ENCODE measurements at places on chromosomes 2 and 18.

DNA sequence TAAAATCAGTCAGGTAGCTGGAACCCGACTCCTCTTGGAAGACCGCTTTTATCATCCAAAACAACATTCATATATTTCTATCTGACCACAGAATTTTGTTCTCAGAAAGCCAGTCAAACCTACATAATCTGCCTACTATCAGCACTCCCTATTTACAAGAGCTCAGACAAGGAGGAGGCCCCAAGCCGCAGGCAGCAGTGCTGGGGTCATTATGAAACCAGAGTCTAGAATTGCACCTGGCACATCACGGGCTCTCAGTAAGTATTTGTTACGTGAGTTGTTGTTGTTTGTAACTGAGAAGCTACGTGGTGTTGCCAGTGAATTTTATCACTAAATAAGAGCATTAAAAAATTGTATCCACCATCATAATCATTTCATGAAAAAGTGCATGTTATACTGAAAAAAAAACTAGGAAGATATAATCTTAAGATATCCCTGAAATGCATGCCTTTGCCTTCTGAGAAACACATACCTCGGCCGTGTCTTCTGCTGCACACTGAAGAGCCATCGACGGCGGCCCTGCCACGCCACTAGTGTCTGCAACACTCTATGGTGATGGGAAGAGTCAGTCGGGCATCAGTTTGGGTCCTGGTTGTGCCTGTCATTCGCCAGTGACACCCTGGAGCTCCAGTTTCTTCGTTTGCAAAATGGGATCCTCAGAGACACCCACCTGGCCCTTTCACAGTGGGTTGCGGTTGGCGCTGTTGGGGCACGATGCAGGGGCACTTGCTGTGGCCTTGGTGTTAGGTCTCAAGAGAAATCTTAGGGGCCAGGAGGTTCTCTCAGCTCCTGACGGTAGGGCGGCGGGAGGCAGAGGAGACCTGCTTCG lies 505.9 kb downstream of the EIPR1 start:
- DNase-seq: no peak

DNA sequence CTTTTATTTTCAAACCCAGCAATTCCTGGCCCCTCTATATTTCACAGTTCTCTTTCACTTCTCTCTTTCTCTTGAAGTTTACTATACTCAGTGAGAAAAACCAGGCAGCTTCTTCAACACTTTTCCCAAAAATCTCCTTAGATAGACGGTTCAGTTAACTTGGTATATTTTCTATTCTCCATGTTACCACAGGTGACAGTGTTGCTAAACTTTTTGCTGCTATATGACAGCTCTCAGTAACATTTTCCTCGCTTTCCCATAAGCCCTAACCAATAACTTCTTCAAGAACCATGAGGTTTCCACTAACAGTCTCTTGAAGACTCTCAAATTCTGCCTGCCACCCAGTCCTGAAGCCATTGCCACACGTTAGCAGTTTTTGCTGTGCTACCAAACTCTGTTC lies 45.8 kb downstream of the CYBRD1 start:
- no peak for DNase-seq

GRCh38 chr2:179247318-179248023 lies 17.2 kb downstream of the SESTD1 start:
- DNase-seq: no peak

DNA sequence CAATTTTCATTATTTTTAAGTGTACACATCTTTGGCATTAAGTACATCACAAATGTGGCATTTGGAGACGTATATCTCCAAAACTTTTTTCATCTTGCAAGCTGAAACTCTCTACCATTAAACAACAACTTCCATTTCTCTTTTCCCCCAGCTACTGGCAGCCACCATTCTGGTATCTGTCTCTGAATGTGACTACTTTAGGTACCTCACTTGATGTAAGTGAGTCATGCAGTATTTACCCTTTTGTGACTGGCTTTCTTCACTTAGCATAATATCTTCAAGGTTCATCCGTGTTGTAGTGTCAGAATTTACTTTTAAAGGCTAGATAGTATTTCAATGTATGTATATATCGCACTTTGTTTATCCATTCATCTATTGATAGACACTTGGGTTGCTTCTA lies 17.0 kb downstream of the BABAM2 start:
- DNase-seq: no peak

DNA sequence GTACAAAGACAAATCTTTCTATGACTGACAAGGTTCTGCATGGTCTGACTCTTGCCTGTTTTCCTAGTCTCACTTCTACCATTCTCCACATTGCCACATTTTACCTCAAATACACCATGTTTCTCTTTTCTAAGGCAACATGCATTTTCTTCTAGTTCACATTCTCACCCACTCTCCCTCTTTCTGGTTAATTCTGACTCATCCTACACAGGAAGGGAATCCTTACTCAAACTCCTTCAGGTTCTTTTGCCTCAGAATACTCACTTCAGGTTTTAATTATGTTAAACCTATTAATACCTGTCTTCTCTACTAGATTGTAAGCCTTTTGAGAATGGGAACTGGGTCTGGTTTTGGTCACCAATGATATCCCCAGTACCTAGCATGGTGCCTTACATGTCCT lies 47.2 kb downstream of the MAP2 start:
- no peak for DNase-seq

GRCh38 chr2:142179686-142180085 lies 48.9 kb upstream of the LRP1B start:
- DNase-seq: no peak

- no peak for DNase-seq
Measured at GRCh38 chr2:72378753-72379348, 231.2 kb upstream of the CYP26B1 start.

GRCh38 chr2:119748135-119748534 lies 11.6 kb upstream of the PTPN4 start:
- no peak for DNase-seq

DNA sequence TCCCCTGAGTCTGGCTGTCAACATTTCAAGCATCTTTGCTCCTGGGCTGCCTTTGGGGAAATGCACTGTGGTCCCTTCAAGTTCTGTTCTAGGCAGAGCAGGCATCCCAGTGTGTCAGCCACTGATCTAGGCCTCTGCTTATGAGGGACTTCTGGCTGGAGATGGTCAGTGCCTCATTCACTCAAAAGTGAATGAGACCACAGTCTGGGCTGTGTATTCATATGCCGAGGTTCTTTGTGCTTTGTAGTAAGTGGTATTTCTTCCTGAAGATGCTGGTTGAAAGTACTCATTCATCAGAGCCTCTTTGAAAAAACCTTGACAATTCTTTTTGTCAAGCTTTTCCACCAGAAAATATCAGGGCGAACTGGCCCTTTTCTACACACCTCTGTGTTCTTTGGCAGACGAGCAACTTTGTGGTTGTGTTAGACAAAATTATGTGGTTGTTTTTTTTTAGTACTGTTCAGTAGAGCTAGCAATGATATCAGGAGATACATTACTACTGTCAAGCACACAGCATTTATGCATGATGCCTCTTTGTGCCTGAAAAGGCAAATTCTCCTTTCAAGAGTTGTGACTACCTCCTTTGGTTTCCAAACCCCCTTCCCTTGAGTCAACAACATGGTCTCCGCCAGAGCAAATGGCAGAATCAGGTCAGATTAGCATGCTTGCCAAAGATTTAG lies 510.9 kb upstream of the NRP2 start:
- DNase-seq: no peak

GRCh38 chr2:55839182-55839819 lies 84.3 kb downstream of the EFEMP1 start:
- no peak for DNase-seq

DNA sequence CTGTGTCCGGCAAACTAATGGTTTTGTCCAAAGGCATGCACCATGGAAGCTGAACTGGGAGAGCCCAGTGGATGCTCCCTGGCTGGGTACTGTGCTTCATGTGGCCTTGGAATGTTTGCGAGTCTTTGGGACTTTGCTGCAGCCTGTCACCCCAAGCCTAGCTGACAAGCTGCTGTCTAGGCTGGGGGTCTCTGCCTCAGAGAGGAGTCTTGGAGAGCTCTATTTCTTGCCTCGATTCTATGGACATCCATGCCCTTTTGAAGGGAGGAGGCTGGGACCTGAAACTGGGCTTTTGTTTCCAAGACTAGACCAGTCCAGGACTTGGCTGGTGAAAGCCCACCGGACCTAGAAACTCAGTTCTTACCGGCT lies 1.7 kb downstream of the MARS2 start:
- no peak for DNase-seq

GRCh38 chr2:241140445-241140840 lies 8.8 kb downstream of the PASK start:
- DNase-seq: no peak

GRCh38 chr2:174522553-174522952 lies 35.7 kb upstream of the GPR155 start:
- no peak for DNase-seq

DNA sequence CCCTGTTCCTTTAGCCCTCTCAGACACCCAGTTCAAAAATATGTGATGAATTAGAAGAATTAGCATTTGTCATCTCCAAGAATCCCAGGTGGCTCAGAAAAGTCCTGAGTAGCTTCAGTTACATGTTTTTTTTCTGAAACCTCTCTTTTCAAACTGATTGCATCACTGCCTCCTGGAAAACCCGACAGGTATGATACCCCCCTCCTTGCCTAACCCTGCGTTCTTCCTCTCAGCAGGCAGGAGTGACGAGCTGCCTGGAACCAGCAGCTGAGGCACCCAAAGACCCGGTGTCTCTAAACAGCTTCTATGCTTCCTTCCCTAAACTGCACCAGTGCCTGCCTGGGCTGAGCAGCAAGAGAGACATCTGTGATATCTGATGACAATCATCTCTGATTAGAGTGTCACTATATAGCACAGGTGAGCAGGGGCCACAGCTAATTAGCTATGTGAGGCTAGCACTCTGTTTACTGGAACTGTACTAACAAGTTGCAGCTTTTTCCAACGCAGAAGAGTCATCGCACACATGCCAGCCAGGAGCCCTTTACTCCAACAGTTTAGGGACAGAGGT lies 376.4 kb upstream of the ATP5MC3 start:
- no peak for DNase-seq

DNA sequence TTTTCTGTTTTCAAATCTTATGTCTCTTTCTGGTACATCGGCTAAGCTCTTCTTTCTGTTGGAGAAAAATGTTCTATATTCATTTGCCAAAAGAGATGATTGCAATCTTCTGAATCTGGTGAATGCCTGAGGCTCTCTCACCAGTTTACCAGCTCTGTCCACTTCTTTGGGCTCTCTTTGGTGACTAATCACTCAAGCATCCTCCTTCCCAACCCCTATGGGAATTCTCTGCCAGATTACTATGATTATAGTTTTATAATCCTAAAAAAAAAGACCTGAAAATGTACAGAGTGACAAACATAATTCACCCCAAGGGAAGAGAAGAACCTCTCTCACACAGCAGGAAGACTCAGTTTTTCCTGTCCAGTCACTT lies 187.3 kb downstream of the CAMKMT start:
- DNase-seq: no peak

GRCh38 chr2:86628091-86628522 lies 4.4 kb upstream of the RNF103 start:
- no peak for DNase-seq

- no peak for DNase-seq
Measured at GRCh38 chr2:196101325-196101991, 32.8 kb upstream of the DNAH7 start.

DNA sequence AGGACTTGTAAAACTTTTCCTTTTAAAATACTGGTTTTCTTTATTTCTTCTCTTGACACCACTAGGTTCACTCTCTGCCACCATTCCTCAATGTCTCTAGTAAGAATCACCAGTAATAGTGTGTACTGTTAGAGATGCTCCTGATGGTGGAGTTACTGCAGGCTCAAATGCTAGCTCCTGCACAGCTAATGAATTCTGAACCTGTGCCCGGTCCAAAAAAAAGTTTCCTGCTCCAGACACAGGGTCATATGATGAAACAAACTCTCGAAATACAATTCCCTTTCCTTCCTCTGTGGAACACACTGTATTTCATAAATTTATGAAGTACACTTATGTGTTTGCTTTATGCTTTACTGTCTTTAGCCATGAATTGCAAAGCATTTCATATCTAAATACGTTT lies 19.2 kb downstream of the PMS1 start:
- DNase-seq: no peak

DNA sequence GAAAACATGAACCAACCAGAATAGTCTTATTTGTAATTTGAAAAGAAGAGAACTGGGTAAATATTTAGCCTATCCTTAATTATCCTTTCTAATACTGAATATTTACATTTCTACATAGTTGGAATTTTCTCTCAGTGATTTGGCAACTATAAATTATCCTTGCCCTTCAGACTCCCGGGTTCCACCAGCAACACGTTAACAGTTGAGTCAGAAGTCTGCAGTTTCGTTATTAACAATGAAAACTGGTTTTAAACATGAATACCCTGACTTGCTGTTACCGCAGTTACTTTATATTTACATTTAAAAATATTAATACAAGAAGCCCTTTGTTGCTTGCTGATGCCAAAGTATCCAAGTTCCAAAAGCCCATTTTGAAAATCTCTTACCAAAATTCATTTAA lies 673.0 kb downstream of the ARHGAP15 start:
- no peak for DNase-seq

DNA sequence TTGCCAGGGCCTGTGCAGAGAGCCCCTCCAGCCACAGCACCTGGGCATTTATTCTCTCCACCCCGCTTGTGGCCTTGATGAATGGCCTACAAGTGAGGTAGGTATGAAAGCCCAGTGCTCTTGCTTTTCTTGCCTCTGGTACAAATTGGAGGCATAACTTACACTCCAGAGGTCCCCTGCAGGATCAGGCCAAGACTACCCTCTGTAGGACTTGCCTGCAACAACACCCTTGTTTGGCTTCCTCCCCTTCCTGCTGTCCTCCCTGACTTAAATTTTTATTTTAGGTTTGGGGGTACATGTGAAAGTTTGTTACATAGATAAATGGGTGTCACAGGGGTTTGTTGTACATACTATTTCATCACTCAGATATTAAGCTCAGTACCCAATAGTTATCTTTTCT lies 95.7 kb downstream of the CDC42EP3 start:
- no peak for DNase-seq

DNA sequence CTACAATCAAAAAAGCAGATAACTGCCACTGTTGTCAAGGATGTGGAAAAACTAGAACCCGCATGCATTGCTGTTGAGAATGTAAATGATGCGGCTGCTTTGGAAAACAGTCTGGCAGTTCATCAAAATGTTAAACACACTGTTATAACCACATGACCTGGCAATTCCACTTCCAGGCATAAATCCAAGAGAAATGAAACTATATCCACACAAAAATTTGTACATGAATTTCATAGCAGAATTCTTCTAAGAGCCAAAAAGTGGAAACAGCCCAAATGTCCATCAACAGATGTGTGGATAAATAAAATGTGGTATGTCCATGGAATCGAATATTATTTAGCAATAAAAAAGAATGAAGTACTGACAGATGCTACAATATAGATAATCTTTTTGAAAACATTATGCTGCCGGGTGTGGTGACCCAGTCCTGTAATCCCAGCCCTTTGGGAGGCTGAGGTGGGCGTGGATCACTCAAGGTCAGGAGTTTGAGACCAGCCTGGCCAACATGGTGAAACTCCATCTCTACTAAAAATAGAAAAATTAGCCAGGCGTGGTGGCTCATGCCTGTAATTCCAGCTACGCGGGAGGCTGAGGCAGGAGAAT lies 32.0 kb downstream of the ERCC3 start:
- DNase-seq: peak; percentile 23

GRCh38 chr2:120691410-120691809 lies 44.3 kb upstream of the GLI2 start:
- DNase-seq: no peak

- DNase-seq: no peak
Measured at GRCh38 chr2:127117603-127118002, 10.6 kb upstream of the BIN1 start.

- no peak for DNase-seq
Measured at GRCh38 chr2:37674946-37675345, 3.5 kb upstream of the CDC42EP3 start.

All from skin of body (tissue), 3 donors.